AG10803 (cell line): ENCODE measurements at places on chromosomes 4 and X.

DNA sequence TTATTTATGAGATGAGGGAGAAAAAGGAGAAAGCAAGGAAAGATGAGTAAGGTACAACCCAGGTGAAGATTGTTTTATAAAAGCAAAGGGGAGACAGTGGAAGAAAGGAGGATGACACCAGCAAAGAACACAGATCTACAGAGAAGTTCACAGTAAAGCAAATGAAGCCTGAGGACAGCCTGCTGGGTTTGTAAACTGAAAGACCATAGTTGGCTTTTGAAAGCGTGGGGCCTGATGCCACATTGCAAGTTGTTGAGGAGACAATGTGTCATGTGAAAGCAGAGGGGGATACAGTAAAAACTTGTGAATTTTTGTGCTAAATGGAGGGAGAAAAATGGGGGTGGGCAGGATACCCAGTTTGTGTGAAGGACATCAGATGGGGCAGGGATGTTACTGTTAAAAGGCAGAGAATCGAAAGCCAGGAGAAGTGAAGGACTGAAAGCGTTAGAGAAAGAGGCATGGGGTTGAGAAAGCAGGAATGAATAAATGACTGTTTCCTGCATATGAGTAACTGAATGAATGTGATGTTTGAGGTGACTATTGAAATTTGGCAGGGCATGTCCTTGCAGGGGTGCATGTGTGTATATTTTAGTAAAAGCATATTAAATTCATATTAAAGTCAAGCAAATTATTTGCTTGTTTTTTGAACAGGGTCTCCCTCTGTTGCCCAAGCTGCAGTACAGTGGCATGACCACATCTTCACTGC is 69.6 kb downstream of the SPRY1 start:
- no peak for DNase-seq

- DNase-seq = no peak
These were observed 11.0 kb upstream of the DUSP9 start for GRCh38 chrX:153635788-153636668.

- peak; percentile 27 for DNase-seq
These were observed 183.2 kb upstream of the WDFY3 start for GRCh38 chr4:85149676-85150075.

DNA sequence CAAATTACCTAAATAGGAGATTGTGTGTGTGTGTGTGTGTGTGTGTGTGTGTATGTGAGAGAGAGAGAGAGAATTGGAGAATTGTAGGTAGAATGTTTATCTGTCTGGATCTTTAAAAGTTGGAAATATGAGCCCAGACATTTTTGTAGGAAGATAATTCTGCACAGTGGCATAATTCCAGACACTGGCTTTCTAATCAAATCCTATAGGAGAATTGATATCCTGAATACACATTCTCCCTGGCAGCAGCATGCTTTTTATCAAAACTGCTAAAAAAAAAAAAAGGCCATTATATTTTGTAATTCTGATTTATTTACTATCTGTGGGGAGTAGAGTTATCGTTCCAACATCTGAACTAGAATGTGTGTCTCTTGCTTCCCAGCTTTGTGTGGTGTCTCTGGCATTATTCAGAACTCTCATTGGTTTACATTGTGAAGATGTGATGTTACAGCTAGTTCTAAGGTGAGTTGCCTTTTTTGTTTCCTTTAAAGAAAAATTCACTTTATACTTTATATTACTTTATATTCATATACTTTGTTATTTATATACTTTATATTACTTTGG is 122.4 kb downstream of the GATB start:
- DNase-seq = no peak

- no peak for DNase-seq
These were observed 90.0 kb downstream of the IGSF1 start for GRCh38 chrX:131199091-131199490.

- peak; percentile 17 for DNase-seq
These were observed 235.1 kb upstream of the TAPT1 start for GRCh38 chr4:16461362-16461761.

DNA sequence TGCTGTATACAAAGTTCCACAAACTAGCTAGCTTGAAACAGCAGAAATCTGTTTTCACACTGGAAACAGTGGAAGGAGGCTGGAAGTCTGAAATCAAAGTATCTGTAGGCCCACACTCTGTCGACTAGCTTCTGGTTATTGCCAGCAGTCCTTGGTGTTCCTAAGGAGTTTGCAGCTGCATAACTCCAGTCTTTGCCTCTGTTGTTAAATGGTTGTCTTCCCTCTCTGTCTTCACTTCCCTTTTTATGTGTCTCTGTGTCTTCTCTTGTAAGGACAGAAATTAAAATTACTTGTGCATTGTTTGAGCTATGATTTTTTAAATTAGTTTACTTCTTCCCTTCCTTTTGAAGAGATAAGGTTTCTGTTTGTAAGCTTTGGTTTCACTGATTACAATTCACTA is 8.2 kb downstream of the MTHFD2L start:
- DNase-seq = no peak

- peak; percentile 64 for DNase-seq
These were observed 17.7 kb upstream of the SLC7A11 start for GRCh38 chr4:138259824-138260223.

- DNase-seq = no peak
These were observed 18.7 kb upstream of the GABRB1 start for GRCh38 chr4:47012676-47013075.

- no peak for DNase-seq
These were observed 7.9 kb upstream of the NFKB1 start for GRCh38 chr4:102493257-102493656.

GRCh38 chrX:137428766-137429591 is 136.9 kb upstream of the ZIC3 start:
- no peak for DNase-seq

DNA sequence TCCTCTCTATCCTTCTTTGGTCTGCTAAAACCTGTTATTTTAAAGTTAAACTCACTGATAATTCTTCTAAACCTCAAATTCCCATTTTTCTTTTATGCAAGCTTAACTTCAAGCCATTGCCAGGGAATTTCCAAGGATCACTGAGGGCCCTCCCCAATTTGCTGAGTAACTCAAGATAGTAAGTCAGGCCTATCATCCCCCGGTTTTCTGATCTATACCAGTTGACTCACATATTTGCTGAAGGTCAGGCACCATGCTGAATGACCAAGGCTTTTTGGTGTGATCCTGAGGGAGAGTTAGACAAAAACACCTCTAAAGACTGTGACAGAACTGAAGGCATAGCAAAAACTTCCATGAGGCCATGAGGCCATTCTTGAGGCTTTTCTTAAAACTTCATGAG is 1301.9 kb downstream of the PCDH7 start:
- peak; percentile 1 for DNase-seq
